ENCODE measurements at places on chromosomes 1 and 21.

GRCh38 chr1:211324992-211325775, 1.4 kb upstream of the TRAF5 start:
- H3K27me3 ChIP-seq: peaks cover 19% of the 10 kb centered on the region
- H3K36me3 ChIP-seq: no peaks in the 10 kb centered on the region
- DNase-seq: no peak

DNA sequence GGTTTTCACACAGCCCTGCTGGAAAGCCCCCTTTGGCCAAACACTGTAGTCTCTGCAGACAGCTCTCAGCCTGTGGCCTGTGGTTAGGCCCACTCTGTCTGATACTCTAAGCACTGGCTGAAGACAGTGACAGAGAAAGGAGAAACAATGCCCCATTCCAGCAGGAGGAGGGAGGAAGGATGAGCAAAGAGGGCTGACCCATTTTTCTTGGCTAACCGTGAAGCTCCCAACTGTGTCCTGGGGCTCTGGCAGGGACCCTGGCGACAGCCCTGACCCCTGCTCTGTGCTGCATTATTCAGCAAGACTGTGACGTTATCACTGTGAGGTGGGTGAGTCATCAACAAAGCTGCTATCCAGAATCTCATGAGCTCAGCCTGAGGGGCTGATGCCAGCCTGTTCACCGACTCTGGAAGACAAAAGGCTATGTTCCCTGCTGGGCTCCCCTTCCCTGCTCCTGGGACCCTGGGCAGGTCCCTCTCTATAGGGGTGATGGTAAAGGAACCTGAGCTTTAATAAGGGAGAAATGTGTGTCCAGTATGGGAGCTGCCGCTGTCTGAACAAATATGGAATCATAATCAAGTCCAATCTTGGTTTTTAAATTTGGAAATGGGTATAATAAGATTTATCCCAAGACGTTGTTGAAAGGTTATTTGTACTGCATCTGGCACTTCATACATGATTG, 107.0 kb downstream of the RHOU start:
- no peak overlapping the region for H3K27ac ChIP-seq
- H3K4me1 ChIP-seq: peaks cover 27% of the 10 kb centered on the region
- peaks cover 4% of the 10 kb centered on the region for H3K27me3 ChIP-seq
- no peak overlapping the region for H3K4me3 ChIP-seq
- peaks cover 15% of the 10 kb centered on the region for H3K36me3 ChIP-seq
- no peak for DNase-seq

DNA sequence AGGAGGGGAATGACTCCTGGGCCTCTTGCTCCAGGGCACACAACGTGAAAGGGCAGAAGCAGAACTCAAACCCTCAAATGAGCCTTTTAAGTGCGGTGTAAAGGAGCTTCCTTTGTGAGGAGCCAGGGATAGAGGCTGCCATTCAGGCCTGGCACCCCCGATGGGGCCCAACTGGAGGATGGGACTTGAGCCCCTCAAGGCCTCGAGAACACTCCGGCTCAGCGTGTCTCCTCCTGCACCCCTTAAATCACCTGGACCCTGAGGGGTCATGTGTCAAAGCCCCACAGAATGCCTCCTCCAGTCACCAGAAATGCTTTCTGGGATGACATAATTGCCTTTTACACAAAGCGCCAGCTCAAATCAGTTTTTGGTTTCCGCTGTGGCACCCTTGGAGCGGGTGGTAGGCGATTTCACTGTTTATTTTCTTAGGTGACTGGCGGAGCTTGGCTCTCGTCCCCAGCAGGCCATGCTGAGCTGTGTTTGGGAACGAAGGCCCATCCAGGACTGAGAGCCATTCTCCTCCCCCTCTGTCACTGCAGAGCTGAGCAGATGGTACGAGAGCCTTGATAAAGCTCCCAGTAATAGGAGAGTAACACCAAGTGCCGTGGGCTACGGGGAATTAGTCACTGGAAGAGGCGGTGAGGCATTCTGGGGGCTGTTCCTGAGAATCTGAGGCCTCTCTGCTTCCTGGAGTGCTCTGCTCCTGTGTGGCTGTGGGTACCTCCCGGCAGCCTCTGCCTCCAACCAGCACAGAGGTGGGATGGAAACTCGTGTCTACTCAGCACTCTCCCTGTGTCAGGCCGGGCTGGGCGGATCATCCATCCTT, 163.0 kb downstream of the GRIK3 start:
- peaks cover 19% of the 10 kb centered on the region for H3K4me1 ChIP-seq
- H3K27me3 ChIP-seq: peaks cover 27% of the 10 kb centered on the region
- no peaks in the 10 kb centered on the region for H3K36me3 ChIP-seq
- DNase-seq: no peak

GRCh38 chr1:204923201-204923600, 52.5 kb downstream of the NFASC start:
- no peak overlapping the region for H3K4me3 ChIP-seq
- H3K4me1 ChIP-seq: peaks cover 51% of the 10 kb centered on the region
- no peaks in the 10 kb centered on the region for H3K36me3 ChIP-seq
- DNase-seq: no peak

GRCh38 chr1:53621144-53621543, 117.8 kb downstream of the GLIS1 start:
- H3K36me3 ChIP-seq: no peaks in the 10 kb centered on the region
- DNase-seq: no peak
- peaks cover 4% of the 10 kb centered on the region for H3K27me3 ChIP-seq
- no peak overlapping the region for H3K27ac ChIP-seq

DNA sequence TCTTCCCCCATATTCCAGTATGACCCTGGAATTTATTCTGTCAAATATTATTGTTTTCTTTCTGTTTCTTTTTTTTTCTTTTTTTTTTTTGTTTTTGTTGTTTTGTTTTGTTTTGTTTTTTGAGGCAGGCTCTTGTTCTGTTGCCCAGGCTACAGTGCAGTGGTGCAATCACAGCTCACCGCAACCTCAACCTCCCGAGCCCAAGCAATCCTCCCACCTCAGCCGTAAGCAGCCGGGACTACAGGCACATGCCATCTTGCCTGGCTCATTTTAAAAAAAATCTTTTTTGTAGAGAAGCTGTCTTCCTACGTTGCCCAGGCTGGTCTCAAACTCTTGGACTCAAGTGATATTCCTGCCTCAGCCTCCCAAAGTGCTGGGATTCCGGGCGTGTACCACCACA, 237.6 kb downstream of the SMYD3 start:
- no peak overlapping the region for H3K27ac ChIP-seq
- no peak for DNase-seq
- H3K27me3 ChIP-seq: peaks cover 6% of the 10 kb centered on the region
- peaks cover 4% of the 10 kb centered on the region for H3K36me3 ChIP-seq
- peaks cover 7% of the 10 kb centered on the region for H3K4me1 ChIP-seq

Data from nephron progenitor cell (in vitro differentiated cells).